T-helper 1 cell (primary cell): ENCODE measurements at places on chromosomes 2 and 18.

- DNase-seq: no peak
Observed at GRCh38 chr18:40485318-40485717, 1469.7 kb upstream of the PIK3C3 start.

- DNase-seq: no peak
Observed at GRCh38 chr2:219769090-219769910, 141.9 kb downstream of the SLC4A3 start.

DNA sequence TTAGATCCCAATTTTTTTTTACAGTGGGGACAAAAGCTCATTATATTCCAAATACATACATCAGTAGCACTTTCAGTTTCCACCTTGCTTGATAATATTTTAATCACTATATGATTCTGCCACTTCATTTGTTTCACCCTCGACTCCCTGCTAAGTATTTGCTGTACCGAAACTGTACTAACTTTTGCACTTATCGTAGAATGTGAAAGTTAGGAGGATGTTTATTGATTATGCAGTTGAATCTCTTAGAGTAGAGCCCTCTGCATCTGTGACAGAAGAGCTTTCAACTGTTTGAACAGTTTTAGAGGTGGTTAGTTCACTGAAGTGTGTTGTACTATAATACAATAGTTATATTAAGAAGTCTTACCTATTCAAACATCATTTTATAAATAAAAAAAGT is 20.8 kb downstream of the NCOA1 start:
- no peak for DNase-seq

- no peak for DNase-seq
Observed at GRCh38 chr18:35244671-35245070, 3.8 kb downstream of the ZNF397 start.

DNA sequence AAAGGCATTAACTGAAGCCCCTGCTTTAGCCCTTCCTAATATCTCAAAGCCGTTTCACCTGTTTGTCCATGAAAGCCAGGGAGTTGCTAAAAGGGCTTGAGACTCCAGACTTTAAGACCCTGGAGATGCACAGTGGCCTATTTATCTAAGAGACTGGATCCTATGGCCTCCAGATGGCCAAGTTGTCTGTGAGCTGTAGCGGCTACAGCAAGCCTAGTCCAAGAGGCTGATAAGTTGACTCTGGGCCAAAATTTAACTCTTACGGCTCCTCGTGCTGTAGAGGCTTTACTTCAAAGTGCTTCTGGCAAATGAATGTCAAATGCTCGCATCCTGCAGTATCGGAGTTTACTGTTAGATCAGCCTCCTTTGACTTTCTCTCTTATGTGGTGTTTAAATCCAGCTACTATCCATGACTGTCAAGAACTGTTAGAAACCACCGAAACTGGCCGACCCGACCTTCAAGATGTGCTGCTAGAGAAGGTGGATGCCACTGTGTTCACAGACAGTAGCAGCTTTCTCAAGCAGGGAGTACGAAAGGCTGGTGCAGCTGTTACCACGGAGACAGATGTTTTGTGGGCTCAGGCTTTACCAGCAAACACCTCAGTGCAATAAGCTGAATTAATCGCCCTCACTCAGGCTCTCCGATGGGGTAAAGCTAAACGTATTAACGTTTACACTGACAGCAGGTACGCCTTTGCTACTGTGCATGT is 336.7 kb upstream of the CNTNAP5 start:
- DNase-seq: no peak

- no peak for DNase-seq
Observed at GRCh38 chr2:10387033-10387432, 61.1 kb downstream of the ODC1 start.

- no peak for DNase-seq
Observed at GRCh38 chr2:228796386-228796785, 474.7 kb downstream of the PID1 start.

- DNase-seq: no peak
Observed at GRCh38 chr2:105127289-105127915, 89.5 kb downstream of the MRPS9 start.

DNA sequence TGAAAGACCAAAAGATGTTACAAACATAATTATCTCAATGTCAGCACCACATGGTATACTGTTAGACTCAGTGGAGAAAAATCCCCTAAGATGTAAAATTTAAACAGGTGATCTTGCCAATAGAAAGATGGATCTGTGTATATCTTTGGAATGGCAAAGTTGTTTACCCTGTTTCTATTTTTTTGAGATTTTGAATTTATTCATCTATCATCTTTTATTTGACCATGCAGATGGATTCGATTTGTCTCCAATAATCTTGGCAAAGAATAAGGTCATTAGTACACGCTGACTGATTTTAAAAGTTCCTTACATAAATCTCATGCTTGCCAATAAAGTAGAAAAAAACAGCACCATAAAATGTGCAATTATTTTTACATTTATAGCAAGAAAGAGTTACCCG is 459.3 kb downstream of the MBD2 start:
- no peak for DNase-seq

DNA sequence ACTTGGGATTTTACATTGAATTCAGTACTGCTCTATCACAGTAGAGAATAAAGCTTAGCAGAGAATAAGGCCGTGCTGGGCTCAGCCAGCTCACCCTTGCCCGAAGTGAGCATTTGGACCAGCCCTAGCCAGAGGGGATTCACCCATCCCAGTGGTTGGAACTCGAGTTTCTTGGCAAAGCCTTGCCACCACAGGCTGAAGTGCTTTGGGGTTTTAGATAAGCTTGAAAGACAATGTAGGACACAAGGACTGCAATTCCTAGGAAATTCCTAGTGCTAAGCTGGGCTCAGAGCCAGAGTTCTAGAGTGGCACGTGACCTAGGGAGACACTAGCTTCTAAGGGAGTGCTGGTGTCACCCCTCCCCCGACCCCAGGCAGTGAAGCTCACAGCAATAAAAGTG is 28.0 kb downstream of the SERPINB11 start:
- no peak for DNase-seq

DNA sequence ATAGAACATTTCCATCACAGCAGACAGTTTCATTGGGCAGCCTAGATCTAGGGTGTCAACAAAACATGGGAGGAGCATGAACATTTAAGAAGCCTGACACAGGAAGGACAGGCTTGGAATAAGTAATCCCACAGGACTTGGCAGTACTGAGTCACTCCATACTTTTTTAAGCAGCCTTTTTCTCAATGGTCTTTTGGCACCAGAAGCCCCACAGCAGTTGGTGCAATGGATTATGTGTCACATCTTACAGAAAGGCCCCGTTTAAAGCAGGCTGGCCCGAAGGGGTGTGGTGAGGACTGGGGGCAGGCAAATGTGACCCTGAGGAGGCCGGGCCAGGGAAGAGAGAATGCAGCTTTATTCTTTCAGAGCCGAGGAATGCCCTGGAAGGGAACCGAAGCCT is 26.6 kb downstream of the SPTBN1 start:
- DNase-seq: no peak

DNA sequence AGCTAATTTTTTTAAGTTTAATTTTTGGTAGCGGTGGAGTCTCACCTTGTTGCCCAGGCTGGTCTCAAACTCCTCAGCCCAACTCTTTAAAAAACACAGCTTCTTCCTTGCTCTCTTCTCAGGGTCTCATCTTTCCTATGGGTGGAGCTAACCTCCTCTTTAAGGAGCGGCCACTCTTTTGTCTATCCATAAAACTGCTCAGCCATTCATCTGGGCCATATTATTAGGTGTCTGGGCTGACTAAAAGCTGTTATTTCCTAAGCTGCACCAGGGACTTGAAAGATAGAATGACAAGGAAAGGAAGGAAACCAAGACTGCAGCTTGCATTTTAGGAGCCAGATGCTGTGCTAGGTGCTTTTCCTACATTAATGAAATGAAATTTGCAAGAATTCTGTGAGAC is 35.8 kb upstream of the THOC1 start:
- DNase-seq: no peak

GRCh38 chr2:18444806-18445205 is 115.6 kb downstream of the RDH14 start:
- no peak for DNase-seq

GRCh38 chr2:12841021-12841420 is 124.3 kb downstream of the TRIB2 start:
- DNase-seq: no peak

DNA sequence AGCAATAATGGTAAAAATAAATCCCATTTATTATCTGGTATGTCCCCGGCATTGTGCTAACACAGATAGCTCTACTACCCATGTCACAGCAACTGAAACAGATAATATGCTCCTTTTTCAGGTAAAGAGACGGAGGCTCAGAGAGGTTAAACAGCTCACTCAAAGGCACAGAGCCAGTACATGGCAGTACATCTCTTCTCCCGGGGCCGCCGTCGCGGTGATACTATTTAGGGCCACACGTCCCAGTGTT is 693 bp upstream of the PDK1 start:
- DNase-seq: no peak

DNA sequence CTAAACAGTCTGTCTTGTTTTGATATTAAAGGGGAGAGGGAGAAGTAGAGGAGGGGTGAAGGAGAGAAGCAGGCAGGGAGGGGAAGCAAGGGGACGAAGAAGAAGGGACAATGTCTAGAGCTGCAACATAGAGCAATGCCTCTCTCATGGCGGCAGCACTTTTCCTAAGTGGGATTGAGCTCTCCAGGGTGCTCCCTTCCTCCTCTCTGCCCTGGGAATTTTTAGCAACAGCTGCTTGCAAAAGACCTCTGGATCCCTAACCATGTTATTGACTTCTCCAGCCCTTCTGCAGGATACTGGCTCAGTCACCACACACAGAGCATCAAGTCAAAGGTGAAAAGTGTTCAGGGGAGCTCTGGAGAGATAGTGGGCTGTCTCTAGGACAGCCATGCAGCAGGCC is 734.9 kb downstream of the EPHA4 start:
- no peak for DNase-seq

DNA sequence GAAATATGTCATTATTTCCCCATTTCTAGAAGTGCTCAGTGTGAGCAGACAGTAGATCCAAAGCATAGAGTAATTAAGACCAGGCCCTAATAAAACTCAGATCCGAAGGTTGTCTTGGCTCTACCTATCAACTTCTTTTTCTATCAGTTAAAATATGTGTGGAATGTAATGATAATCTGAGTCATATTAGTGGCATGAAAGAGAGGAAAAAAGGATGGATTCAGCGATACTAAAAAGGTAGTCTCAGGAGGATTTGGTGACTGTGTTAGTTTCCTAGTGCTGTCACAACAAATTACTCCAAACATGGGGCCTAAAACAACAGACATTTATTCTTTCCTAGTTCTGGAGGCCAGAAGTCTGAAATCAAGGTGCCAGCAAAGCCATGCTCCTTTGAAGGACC is 103.7 kb upstream of the NABP1 start:
- DNase-seq: no peak

DNA sequence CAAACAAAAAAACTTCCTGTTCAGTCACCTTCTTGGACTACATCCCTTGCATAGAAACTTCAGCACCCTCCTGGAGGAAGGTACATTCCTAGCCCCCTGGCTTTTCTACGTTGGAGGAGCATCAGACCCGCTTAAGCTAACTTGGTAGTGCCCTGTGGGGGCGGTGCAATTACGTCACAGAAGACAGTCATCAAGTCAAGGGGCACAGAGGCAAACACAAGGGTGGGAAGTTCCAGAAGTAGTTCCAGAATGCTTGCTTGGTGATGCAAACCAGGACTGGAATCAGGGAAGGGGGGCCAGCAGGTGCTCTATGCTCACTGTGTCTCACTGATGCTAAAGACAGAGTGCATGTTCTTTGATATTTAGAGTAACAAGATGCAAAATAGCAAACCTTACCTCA is 15.2 kb upstream of the AGFG1 start:
- DNase-seq: no peak

DNA sequence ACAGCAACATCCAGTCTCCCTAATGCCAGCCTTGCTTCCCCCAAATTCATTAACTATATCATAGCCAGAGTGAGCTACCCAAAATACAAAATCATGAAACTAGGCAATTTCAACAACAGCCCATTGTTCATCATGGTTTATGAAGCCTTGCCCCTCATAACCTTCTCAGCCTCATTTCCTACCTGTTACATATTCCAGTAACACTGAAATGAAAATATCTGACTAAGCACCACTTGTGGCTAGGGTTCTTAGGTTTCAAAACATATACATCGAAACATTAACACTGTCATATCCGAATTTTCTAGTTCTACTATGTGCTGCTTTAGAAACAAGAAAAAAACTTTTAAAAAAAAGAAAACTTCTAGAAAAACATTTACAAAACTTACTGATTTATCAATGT is 59.5 kb downstream of the ATAD2B start:
- DNase-seq: no peak

GRCh38 chr2:127562936-127563335 is 27.5 kb downstream of the MYO7B start:
- DNase-seq: no peak

DNA sequence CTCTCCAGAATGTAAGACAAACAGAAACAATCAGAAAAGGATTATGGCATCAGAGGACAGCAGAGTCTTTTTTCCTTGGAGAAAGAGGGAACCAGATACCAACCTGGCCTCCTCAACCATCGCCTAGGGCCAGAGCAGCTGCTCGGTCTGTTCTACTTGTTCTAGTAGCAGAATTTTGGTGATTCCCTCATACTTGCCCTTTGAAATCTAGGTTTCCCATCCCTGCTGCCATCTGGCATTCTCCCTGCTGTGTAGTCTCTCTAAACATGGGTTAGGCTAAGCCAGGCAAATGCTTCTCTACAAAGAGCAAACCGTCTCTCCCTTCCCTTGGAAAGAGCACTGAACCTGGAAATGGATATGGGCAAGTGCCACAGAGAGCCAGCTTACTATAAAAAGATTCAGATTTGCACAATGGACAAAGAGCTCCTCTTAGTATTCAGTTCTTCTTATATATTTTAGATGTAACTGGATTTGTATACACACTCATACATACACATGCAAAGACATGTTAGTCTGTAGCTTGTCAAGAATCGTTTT is 208.6 kb upstream of the ST6GAL2 start:
- no peak for DNase-seq

- DNase-seq: no peak
Observed at GRCh38 chr2:145000376-145000775, 480.5 kb upstream of the ZEB2 start.

- DNase-seq: no peak
Observed at GRCh38 chr2:29130295-29130694, 15.1 kb downstream of the CLIP4 start.
